ENCODE measurements at places on chromosomes 1 and 21.

DNA sequence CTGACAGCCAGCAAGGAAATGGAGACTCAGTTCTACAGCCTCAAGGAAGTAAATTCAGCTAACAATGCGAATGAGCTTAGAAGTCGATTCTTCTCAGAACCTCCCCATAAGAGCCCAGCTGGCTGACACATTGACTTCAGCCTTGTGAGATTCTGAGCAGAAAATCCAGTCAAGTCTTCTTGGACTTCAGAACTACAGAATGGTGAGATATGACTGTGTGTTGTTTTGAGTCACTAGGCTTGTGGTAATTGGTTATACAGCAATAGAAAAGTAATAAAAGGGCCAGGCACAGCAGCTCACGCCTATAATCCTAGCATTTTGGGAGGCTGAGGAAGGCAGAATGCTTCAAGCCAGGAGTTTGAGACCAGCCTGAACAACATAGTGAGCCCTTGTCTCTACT lies 161.8 kb upstream of the IVNS1ABP start:
- no peak for DNase-seq

DNA sequence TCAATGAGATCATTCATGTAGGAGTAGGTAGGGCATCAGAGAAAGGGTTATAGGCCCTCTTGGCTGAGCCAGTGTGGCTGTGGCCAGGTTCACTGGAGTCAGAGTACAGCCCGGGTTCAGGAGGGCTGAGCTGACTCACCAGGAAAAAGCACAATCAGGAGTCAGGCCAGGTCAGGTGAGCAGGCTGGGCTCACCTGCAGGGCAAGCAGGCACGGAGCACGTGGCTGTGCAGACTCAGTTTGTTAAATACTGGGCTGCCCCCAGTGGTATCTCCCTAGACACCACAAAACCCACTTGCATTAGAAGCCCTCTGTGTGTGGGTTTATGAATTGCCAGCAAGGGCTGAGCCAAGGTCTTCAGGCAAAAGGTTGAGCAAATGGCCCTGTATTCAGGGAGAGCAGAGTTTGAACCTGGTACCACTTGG lies 122.1 kb upstream of the SERBP1 start:
- no peak for DNase-seq

GRCh38 chr1:186078245-186078644 lies 296.8 kb downstream of the TPR start:
- no peak for DNase-seq

GRCh38 chr1:20210736-20211460 lies 24.6 kb upstream of the PLA2G2C start:
- DNase-seq: no peak

- DNase-seq: no peak
Observed at GRCh38 chr1:106494646-106495045, 561.8 kb upstream of the PRMT6 start.

DNA sequence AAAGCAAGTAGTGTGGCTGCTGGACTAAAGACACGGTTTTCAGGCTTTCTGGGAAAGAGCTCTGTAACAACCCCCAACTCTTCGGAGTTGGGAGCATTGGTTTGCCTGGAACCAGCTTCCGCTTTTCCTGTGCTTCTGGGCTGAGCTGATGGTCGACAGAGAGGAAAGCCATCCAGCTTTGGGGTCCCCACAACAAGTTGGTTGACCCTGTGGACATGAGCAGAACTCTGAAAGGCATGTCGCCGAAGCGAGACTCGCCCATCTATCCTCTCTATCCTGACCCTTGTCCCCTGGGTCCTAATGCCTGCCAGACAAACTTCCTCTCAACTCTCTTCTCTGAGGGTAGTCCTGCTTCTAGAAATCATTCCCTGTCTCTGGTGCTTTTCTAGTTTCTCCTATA lies 31.9 kb upstream of the FCGR2A start:
- DNase-seq: no peak

- no peak for DNase-seq
Observed at GRCh38 chr1:170676628-170677027, 12.7 kb downstream of the PRRX1 start.

- no peak for DNase-seq
Observed at GRCh38 chr1:62356257-62356835, 37.1 kb upstream of the KANK4 start.

- no peak for DNase-seq
Observed at GRCh38 chr1:8223526-8223925, 94.4 kb upstream of the SLC45A1 start.

- DNase-seq: no peak
Observed at GRCh38 chr1:162380061-162380846, 1.3 kb upstream of the C1orf226 start.

DNA sequence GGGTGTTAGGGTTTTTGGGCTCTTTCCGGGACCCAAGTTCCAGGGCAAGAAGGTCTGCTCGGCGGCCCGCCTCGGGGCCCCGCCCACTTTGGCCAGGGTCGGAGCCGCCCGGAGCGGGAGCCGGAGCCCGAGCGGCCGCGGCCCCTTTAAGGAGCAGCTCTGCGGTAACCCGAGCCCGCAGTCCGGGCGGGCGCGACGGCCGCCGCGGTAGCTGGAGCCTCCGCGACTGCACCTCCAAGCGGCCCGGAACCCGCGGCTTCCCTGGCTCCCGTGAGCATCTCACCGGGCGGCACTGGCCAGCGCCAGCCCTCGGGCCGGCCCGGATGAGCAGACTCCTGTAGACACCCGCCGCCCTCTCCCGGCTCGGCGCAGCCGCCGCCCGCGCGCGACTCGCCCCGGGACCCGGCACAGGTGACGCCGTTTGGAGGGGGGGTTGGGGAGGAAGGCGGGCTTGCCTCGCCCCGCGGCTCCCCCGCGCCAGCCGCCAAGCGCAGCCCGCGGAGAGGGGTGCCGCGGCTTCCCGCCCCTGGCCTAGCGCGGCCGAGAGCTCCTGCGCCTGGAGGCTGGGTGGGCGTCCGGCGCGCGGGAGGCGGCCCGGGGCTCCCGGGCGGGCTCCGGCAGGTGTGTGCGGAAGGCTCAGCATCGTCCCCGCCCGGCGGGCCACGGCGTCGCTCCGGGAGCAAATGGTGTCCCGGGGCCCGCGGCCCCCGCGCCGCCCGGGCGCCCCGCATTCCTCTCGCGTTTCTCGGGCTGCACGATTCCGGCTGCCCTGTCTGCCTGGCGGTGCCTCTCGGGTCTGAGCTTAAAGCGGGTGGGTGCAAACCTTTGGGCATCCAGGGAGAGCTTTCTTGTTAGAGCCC lies at the start of gene TLCD4:
Gene TLCD4 (plus strand): TSS at position 149 of the 860 bp plus-strand sequence. CDS start 26,547 bp downstream, outside the sequence.
- DNase-seq: no peak

- no peak for DNase-seq
Observed at GRCh38 chr1:53265581-53265980, 27.3 kb upstream of the MAGOH start.

DNA sequence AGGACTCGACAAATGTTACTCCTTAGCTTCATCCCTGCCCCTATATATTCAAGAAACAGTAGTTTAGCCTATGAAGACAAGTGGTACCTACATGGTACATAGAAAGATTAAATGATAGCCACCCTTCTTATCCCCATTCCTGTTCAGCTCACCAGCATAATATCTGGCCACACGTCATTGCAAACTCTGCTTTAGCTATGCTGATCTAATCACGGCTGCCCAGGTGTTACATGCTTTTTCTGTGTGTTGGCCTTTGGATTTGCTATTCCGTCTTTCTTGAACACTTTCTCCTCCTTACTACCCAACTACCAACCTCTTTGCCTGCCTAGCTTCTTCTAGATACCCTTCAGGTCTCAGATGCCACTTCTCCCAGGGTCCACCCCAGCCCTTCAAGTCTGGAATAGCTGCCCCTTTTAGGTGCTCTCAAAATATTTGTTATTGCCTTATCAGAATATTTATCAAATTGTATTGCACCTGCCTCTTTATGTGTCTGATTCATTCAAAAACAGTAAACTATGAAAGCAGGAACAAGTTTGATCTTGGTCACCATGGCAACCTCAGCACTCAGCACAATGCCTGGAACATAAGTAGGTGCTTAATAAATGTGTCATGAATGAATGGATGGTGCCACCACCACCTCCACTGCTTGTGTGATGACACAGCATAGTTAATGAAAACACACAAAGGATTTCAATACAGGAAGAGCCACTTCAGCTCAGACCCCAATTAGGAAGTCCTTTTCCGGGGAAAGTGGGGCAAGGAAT lies 11.4 kb upstream of the DNASE2B start:
- DNase-seq: no peak

DNA sequence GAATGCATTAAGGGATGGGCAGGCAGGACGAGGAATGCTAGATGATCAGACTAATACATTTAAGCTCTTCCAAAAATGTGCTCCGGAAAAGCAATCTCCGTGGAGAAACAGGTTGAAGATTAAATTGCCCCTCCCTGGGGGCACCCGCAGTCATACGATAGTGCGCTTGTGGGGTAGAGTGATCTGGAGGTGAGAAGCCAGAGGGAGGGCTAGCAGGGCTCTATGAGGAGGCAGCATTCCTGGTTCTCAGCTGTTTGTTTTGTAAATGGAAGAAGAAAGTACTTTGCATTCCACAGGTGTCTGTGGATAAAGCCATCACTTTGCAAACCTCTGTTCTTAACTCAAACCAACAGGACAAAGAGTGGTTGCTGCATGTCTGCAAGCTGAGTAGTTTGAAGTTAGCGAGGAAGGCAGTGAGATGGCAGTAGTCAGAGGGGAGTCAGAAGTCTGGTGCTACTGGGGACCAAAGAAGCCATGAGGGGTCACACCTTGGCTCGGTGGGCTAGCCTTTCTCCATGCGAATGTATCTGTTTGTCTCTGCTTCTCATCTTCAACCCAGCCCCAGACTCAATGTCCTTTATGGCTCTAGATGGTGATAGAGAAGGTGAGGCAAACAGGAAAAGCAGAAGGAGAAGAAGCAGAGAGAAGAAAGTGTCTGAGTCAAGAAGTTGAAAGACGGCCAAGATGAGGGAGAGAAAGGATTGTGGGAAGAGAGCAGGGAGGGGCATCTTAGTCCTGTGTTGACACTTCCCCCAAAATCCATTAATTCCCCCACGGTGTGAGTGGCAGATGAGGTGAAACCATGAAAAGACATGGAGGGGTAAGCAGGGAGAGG lies 65.2 kb upstream of the GJA8 start:
- no peak for DNase-seq

DNA sequence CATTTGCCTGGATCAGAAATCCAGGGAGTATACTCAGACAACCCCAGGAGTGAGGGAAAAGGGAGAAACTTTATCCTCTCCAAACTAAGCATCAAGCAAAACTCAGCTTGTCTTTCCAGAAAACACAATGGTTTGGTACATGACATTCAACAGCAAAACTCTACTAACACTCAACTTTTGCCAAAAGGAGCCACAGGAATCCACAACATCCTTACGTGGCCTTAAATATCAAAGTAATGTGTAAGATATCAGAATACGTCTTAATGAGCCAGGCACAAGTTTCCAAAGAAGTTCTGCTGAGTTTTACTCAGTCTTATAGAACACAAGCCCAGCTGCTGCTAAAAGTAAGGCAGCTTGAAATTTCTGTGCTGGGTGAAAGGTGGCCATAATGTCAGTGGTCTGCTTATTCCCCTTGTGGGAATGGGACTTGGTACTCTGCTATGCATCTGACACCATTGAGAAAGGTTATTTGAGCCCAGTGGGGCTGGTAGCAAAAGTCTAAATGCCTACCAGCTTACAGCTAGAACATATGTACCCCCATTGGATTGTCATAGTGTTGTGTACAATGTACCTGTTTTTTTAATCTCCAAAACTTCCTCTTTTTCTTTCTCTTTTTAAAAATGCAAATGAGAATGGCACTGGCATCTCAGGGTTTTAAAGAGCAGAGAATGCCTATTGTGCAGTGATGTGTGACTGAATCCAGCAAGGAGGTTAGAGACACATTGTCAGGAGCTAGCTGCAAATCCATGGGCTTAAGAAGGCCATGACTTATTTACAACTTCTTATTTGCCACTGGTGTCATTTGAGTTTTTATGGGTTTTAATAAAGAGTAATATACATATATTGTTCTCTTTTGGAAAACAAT lies 62.0 kb upstream of the ST6GALNAC3 start:
- no peak for DNase-seq

GRCh38 chr1:230356190-230356589 lies 69.9 kb downstream of the PGBD5 start:
- DNase-seq: no peak

- no peak for DNase-seq
Observed at GRCh38 chr1:21955058-21955457, 17.9 kb upstream of the HSPG2 start.

DNA sequence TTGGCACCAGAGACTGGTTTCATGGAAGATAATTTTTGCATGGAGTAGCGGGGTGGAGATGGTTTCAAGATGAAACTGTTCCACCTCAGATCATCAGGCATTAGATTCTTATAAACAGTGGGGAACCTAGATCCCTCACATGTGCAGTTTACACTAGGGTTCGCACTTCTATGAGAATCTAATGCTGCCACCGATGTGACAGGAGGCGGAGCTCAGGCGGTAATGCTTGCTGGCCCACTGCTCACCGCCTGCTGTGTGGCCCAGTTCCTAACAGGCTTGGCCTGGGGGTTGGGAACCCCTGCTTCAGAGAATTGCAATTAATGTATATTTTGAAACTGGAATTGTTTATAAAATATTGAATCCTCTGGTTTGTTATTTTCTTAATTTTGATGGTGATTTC lies 92.1 kb downstream of the NRIP1 start:
- DNase-seq: no peak

DNA sequence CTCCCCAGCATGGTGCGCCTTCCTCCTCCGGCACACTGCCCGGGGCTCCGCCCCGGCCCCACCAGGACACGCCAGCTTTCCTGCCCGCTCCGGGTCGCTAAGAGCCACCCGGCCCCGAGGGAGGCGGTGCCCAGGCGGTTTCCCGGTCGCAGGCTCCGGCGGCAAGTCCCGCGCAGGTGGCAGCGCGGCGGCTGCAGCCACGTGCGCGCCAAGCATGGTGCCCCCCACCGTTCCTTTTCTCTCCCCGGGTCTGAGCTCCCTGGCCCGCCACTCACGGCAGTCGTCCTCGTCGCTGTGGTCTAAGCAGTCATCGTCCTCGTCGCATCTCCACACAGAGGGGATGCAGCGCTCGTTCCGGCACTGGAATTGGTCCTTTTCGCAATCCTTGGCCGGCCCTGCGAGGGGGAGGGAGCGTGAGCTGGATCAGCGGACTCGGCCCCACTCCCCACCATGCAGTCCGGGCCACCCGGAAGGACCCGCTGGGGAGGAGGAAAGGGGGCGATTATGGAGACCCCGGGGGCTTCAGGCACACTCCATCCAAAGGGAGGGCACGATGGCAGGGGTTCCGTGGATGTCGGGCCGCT lies 1.2 kb downstream of the LRP8 start:
- peak; percentile 17 for DNase-seq

- no peak for DNase-seq
Observed at GRCh38 chr1:202967684-202968281, 726 bp upstream of the CYB5R1 start.
